Type B pancreatic cell (in vitro differentiated cells): ENCODE measurements at places on chromosomes 3 and 15. TPM values are rescaled to one million over a fixed set of nuclear protein-coding genes. Genes with fewer than 3 reads are reported as not detected.
A peak's percentile ranks its signal among the peaks of the same experiment; 100 is the strongest.

DNA sequence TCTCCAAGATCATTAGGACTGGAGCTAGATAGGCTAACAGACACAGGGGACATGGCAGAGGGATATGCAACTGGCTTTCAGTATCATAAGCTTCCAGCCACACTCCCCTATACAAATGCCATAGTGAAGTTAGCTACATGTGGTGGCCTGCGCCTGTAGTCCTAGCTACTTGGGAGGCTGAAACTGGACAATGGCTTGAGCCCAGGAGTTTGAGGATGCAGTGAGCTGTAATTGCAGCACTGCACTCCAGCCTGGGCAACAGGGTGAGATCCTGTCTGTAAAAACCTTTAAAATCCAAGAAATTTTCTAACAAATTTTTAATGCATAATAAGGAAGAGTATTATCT lies 37.3 kb downstream of the DLG1 start:
- H3K27me3 ChIP-seq: no peaks in the 10 kb centered on the region
- DNase-seq: no peak
- no peak overlapping the region for H3K4me3 ChIP-seq

GRCh38 chr15:64288999-64289398 lies 67.0 kb downstream of the CSNK1G1 start:
- no peaks in the 10 kb centered on the region for H3K36me3 ChIP-seq
- no peak overlapping the region for H3K27ac ChIP-seq
- H3K27me3 ChIP-seq: no peaks in the 10 kb centered on the region
- no peak for DNase-seq
- H3K4me1 ChIP-seq: no peaks in the 10 kb centered on the region

DNA sequence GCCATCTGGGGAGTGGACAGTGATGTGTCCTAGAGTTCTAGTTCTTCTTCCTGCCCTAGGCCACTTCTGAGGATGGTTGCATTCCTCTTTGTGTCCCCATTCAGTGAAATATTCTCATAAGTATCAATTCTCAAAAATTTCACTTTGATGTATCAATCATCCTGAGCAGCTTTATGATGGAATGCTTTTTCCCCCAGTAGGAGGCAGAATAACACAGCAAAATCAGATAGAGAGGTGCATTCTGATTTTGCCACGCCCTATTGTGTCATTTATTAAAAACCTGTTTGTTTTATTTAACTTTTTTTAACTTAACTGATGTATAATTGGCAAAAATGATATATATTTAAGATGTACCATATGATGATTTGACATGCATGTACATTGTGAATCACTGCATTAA lies 656.0 kb upstream of the GRM7 start:
- H3K4me1 ChIP-seq: no peaks in the 10 kb centered on the region
- no peaks in the 10 kb centered on the region for H3K27me3 ChIP-seq
- H3K27ac ChIP-seq: no peak overlapping the region
- H3K4me3 ChIP-seq: no peak overlapping the region
- no peaks in the 10 kb centered on the region for H3K36me3 ChIP-seq

The SLCO2A1 gene
- 3.4 and 3.8 TPM in 2 replicates for total RNA-seq

The FBN1 gene
- 7.9 and 58.4 TPM in 2 replicates for total RNA-seq

DNA sequence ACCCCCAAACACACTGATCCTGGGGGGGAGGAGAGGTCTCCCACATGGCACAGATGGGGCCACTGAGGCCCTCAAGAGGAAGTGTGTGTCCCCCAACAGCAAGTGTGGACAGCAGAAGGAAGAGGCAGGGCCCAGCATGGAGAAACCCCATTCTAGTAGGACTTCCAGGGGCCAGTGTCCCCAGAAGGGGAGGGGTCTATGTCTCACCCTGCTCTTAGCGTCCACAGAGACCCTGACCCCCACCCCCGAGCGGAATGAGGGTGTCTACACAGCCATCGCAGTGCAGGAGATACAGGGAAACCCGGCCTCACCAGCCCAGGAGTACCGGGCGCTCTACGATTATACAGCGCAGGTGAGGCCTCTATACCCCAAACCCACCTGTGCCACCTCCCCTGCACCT lies 35.3 kb downstream of the TSPAN3 start:
- no peak overlapping the region for H3K27ac ChIP-seq
- peaks cover 2% of the 10 kb centered on the region for H3K36me3 ChIP-seq
- H3K4me3 ChIP-seq: no peak overlapping the region
- H3K4me1 ChIP-seq: peaks cover under 1% of the 10 kb centered on the region

The CLDN18 gene
- total RNA-seq: 7.3 and 50.8 TPM in 2 replicates

DNA sequence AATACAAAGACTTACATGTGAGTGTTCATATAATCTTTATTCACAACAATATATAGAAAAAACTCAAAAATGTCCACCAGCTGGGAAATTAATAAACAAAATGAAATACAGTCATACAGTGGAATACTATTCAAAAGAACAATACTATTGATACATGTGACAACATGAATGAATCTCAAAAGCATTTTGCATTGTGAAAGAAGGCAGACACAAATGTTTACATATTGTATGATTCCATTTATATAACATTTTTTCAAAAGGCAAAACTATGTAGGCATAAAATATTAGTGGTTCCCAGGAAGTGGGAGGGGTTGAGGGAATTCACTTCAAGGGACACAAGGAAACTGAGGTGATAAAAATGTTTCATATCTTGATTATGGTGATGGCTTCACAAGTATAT lies 303.2 kb downstream of the CTNNB1 start:
- no peak overlapping the region for H3K27ac ChIP-seq
- H3K27me3 ChIP-seq: no peaks in the 10 kb centered on the region
- H3K4me3 ChIP-seq: no peak overlapping the region
- H3K4me1 ChIP-seq: no peaks in the 10 kb centered on the region
- H3K36me3 ChIP-seq: no peaks in the 10 kb centered on the region

GRCh38 chr15:97085731-97086130 lies 755.2 kb downstream of the NR2F2 start:
- no peak overlapping the region for H3K27ac ChIP-seq
- DNase-seq: no peak
- no peaks in the 10 kb centered on the region for H3K36me3 ChIP-seq
- peaks cover 36% of the 10 kb centered on the region for H3K4me1 ChIP-seq
- no peak overlapping the region for H3K4me3 ChIP-seq

DNA sequence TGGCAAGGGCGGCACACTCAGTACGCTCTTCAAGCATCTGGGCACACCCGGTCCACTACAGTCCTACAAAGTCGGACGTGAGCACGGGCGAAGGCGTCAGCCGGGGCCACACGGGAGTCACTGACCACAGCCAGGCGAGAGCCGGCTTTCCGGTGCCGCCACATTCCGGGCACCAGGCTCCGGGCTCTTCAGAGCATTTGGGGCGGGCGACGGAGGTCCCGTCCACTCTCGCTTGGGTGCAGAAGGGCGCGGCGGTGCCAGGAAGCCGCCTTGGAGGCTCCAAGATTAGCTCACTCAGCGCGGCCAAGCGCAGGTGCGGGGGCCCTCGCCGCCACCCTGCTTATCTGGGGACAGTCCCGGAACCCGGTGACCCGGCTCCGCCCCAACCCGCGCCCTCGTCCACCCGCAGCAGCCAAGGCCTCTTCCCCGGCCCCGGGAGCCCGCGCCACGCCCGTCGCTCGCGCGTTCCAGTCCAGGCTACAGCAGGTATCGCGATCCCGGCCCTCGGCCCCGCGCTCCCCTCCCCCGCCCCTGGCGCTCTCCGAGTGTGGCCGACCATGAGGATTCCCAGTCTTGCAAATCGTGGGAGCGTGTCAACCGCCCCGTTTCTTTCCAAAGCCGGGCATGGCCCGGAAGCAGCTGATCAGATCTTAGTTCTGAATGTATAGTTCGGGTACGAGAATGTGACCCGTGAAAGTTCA lies at the start of gene ADPRH:
ADPRH (plus strand) TSS at position 127 of the 701 bp plus-strand sequence. CDS start 2,678 bp downstream, outside the sequence.
- H3K36me3 ChIP-seq: no peaks in the 10 kb centered on the region
- H3K4me3 ChIP-seq: peak within 1 kb of the TSS; percentile 94
- no peaks in the 10 kb centered on the region for H3K27me3 ChIP-seq
- peak within 1 kb of the TSS; percentile 93 for H3K27ac ChIP-seq
- H3K4me1 ChIP-seq: peaks cover 10% of the 10 kb centered on the region

The PARP14 gene
- total RNA-seq: 20.7 and 27.1 TPM in 2 replicates

DNA sequence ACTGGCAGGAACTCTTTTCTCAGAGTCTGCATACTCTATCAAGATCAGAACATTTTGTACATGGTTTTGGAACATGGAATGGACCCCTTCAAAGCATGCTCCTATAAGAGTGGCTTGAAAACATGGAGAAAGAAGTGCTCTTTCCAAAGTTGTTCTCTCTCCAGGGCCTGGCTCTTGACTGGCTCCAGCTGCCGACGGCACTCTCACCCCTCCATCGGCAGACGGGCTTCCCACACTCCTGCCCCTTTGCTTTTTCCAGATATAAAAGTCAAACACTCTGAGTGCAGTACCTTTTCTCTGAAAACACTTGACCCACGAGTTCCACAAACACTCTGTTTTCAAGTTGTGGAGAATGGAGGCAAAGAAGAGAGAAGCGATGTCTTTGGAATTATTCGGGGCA lies 72.5 kb upstream of the ONECUT1 start:
- no peak for DNase-seq
- H3K4me3 ChIP-seq: no peak overlapping the region
- no peaks in the 10 kb centered on the region for H3K4me1 ChIP-seq
- no peaks in the 10 kb centered on the region for H3K36me3 ChIP-seq
- H3K27ac ChIP-seq: no peak overlapping the region
